ENCODE measurements at places on chromosomes 4 and X. TPM values are rescaled to one million over a fixed set of nuclear protein-coding genes. Genes with fewer than 3 reads are reported as not detected.

The SSX2B gene
- polyA plus RNA-seq = not detected

The NPY2R gene
- 0.08 TPM for polyA plus RNA-seq

The SSX3 gene
- not detected for polyA plus RNA-seq

The RPS6KA6 gene
- 3.8 TPM for polyA plus RNA-seq

The JAKMIP1 gene
- polyA plus RNA-seq = not detected

The TMPRSS11B gene
- not detected for polyA plus RNA-seq

The MAGEH1 gene
- polyA plus RNA-seq = 39.9 TPM

The NR3C2 gene
- 14.1 TPM for polyA plus RNA-seq

Data from forelimb muscle (tissue), 1 donor.